ENCODE measurements at places on chromosomes 5 and 9.

DNA sequence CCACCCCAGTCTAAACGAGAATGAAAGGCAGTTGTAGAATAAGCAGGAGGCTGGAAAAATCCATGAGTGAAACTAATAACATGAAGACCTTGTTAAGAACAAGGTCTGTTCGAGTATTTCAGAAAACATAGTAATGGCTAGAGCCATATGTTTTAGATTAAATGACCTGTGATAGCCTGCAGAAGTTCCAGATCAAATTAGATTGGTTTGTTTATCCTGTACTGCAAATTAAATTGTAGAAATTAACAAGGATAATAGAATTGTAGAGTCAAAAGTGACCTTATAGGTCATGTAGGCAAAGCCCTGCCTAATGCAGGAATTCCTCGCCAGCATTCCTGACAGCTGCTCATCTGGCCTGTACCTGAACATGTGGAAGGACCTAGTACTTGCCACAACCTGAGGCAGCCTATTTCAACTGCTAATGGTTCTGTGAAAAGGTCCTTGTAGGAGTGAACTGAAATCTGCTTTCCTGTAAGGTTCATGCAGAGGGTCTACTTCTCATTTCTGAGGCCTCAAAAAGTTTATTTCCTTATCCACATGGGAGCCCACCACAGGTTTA, 17.2 kb downstream of the LIX1 start:
- DNase-seq: no peak

- DNase-seq: no peak
These were observed 579.7 kb downstream of the CCDC171 start for GRCh38 chr9:16132513-16132912.

- DNase-seq: no peak
These were observed 5.8 kb downstream of the ADAMTS16 start for GRCh38 chr5:5145651-5146529.

- DNase-seq: no peak
These were observed 15.3 kb downstream of the GPR21 start for GRCh38 chr9:123048748-123049147.

DNA sequence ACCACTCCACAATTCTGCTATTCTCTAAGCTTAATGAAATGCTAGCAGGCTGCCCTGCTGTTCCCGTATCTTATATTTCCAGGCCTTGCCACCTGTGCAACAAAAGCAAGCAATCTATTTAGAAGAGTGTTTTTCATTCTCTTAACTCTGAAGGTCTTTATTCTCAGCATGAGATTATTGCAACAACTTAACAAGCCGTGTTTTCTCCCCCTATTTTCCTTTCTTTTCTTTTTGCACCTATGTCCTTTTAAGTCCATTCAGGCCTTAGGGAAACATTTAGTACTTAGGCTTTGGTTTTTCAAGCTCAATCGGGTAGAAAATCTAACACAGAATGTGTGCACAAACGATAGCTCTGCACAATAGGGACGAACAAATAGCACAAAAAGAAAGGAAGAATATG, 89.6 kb upstream of the DMRTA1 start:
- DNase-seq: no peak

DNA sequence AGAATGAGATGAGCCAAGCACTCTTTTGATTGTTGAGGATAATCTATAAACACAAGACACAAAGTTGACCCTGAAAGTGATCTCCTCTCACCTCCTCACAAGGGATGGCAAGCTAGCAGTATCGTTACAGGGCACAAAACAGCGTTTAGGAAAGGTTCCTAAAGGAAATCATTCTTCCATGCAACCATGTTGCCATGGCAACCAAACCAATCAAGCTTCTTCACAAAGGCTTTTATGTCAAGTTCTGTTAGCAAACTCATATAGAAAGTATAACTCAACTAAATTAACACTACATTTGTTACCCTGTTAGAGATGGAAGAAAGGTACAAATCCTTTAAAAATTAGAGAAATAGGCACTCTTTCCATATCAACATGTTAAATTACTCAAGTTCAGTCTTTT, 1016.8 kb upstream of the DMAC1 start:
- DNase-seq: no peak

GRCh38 chr9:124877021-124877782, 15.3 kb downstream of the ARPC5L start:
- no peak for DNase-seq

DNA sequence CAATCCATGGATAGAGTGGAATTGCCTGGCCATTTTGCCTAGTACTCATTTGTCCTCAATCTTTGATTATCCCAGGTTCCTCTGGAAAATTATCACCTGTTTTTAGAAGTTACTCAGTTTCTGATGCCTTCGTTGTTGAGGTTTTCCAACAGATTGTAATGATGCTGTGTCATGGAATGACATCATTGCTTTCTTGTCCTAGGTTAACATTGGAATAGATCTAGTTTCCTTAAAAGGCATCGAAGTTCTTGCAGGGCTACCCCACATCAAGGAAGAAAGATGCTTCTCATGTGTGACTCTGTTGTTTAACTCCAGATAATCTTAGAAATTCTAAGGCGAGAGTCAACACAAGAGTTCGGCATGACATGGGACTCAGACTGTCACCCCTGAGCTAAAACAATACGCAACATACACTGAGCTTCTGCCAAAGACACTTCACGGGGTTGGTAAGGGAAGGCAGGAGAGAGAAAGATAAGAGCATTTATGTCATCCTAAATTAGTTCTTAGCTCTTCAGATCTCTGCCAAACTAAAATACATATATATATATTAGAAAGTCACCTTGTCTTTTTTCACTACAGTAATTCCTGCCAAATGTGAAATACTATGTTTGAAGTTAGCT, 293.2 kb upstream of the WWC1 start:
- no peak for DNase-seq

DNA sequence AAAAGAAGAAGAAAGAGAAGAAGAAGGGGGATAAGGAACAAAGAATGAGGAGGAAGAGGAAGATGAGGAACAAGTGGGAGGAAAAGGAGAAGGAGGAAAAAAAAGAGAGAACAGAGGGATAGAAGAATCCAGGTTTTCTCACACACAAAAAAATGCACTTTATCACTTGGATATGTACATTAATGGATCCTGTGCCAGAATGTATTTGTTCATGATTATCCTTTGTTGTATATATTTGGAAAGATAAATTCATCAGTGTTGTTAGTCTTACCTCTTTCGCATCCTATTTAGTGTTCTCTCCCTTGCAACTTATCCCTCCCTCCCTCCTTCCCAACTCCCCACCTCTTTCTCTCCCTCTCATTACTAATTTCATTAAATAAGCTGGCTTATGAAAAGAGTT, 298.8 kb downstream of the SLCO4C1 start:
- no peak for DNase-seq

DNA sequence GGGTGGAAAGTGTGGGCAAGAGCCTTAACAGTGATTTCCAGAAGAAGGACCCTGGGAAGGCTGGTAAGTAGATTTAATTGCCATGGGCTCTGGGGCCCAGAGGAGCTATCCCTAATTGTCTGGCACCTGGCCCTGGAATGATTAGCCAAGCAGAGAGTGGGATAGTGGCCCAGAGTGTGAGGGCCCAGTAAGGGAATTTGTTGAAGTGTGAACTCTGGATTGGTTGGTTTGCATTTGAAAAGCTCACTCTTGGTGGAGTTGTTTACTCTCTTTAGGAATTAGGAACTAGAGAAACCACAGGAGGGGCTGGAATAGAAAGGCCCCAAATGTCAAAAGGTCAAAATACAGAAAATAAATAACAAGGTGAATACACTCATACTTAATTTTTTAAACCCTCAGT, 207.1 kb downstream of the GABRG2 start:
- no peak for DNase-seq

DNA sequence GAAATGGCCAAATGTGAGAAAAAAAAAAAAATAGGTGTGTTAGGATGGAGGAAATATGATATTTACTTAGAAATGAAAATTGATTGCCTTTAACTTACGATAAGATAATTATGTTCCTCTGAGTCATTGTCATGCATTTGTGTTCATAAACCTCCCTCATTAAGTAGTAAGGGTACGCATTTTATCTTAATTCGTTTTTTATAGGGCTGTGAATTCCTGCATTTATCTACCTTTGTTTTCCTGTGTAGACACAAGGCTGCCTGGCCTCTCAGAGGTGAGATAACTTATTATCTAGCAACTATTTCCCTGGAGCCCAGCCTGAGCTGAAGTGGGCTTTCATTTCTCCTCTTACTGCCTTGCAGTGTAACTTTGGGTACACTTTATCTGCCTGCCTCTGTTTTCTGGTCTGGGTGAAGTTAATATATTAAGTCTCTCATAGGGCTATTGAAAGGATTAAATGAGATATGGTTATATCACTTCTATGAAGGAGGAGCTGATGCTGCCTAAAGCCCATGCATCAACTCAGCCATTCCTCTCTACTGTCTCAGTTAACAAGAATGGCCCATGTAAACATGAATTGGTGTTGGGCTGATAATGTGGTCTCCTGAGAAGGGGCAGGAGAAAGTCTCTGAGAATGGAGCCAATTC, 103.8 kb upstream of the KLF4 start:
- DNase-seq: no peak

DNA sequence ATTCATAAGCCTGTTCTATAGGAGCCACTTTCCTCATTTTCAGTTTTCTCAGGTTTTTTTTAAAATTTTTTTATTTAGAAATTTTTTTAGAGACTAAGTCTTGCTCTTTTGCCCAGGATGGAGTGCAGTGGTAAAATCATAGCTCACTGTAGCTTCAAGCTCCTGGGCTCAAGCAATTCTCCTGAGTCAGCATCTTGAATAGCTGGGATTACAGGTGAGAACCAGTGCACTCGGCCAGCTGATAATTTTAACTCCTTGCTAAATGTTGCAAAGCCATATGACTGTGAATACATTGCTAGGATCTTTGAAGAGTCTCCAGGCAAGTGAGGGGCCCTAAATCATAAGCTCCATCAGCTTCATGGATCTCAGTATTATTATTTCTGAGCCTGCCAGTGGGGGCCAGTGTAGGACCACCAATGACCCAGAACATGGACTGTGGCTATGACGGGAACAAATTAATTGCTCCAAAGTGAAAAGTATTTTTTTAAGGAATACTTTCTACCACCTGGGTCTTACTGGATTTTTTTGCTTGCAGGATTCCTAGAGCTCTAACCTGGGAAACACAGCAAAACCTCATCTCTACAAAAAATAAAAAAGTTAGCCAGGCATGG, 5.7 kb upstream of the GAPVD1 start:
- DNase-seq: no peak

DNA sequence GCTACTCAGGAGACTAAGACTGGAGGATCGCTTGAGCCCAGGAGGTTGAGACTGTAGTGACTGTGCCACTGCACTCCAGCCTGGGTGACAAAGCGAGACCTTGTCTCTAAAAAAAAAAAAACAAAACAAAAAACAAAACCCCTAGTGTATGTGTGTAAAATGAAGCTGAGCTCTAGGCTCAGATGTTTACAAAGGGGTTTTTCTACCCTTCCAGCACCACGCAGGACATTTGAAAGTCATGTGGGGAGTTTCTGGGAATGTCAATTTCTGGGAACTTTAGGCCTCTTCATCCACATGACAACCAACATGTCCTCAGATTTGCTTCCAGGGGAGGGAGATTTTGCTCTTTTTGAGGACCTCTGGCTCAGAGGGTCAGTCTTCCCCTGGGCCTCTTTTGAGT, 42.4 kb upstream of the AIF1L start:
- no peak for DNase-seq

GRCh38 chr5:111954516-111955395, 197.8 kb upstream of the NREP start:
- no peak for DNase-seq

GRCh38 chr9:2473681-2474080, 147.9 kb upstream of the VLDLR start:
- no peak for DNase-seq

- no peak for DNase-seq
These were observed 14.6 kb upstream of the TNIP1 start for GRCh38 chr5:151095341-151096000.

- no peak for DNase-seq
These were observed 135.9 kb upstream of the CCDC152 start for GRCh38 chr5:42620579-42621216.

- no peak for DNase-seq
These were observed 503.6 kb downstream of the ELAVL2 start for GRCh38 chr9:23322392-23322791.

GRCh38 chr5:171270136-171270535, 38.9 kb upstream of the TLX3 start:
- no peak for DNase-seq

GRCh38 chr5:117999939-118000549, 988.3 kb downstream of the DTWD2 start:
- DNase-seq: no peak

DNA sequence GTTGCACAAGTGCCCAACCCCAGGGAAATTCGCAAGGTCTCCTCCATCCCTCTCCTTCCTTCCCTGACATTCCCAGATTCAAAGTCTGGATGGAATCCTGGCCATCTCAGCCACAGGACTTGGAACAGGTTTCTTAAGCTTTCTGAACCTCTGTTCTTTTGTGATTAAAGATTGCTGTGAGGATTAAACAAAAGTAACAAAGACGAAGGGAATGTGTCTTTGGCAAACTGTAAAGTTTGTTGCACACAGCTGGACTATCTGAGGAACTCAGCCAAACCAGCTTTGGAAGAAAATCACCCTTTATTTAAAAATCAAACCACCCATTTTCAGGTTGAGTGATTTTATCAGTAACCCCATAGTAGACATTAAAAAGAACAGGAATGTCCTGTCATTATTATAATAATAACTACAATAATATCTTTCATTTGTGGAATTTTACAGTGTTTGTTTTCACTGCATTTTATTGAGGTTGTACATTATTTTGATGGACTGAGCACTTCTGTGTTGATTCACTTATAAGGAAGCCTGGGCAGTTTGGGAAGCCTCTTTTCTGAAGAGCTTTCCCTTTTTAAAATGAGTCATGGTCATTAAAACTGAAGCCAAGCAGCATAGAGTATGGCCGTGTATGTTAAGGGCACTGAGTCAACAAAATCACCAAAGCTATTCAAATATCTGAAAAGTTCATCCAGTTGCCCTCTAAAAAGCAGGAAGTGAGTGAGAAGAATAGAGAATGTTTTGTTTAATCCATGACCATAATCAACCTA, 310.2 kb downstream of the AGTPBP1 start:
- DNase-seq: no peak

DNA sequence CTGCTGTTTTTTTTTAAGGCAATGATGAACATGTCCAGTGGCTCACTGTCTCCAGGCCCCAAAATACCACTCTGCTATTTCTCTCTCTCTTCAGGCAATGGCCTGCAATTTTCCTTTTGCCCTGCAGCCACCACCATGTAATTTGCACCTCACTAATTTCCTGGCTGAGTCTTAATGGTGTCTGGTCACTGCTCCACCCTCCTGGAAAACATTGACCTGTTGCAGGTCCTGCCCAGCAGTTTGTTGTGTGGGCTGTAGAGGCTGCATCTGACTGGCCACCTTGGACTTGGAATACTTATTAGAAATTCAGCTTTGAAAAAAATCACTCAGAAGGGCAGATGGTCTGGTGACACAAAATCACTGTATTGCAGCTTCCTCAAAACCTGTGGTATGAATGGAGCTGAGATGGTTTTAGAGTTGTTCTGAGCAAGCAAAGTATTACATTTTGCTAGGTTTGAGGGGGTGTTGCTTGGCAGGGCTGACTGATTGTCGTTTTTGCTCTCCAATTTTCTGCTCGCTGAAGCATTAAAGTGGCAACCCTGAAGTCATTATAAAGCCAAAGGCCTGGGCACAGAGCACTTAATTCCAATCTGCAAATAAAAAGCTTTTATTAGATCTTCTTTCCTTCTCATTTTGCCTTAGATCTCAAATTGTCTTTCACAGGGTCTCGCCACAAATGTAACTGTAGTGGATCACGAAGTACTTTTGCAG, 134.8 kb downstream of the TMEM174 start:
- no peak for DNase-seq

- no peak for DNase-seq
These were observed 5.5 kb upstream of the SUSD3 start for GRCh38 chr9:93052791-93053540.

All from activated T-helper 1 cell treated with anti-CD3 and anti-CD28 coated beads, Interleukin-2, amount 50 U/mL, for 16 hours (primary cell).